ENCODE measurements at places on chromosomes 11 and 22.

GRCh38 chr11:90500922-90501568 is 278.2 kb upstream of the CHORDC1 start:
- DNase-seq = no peak

DNA sequence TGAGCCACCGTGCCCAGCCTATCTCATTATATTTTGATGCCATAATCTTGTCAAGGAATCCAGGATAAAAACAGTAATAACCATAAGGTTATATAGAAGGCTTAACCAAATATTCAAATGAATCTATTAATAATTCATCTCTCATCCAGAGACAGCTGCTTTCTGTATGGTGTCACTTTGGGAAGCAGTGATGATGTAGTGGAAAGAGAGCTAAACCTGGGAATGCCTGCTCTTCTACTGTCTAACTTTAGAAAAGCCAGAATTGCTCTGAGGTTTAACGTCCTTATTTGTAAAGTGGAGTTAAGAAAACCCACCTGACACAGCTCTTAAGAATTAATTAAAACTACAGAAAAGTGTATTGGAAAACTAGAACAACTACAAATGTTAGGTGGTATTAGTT is 29.3 kb upstream of the OR10D3 start:
- DNase-seq = no peak

DNA sequence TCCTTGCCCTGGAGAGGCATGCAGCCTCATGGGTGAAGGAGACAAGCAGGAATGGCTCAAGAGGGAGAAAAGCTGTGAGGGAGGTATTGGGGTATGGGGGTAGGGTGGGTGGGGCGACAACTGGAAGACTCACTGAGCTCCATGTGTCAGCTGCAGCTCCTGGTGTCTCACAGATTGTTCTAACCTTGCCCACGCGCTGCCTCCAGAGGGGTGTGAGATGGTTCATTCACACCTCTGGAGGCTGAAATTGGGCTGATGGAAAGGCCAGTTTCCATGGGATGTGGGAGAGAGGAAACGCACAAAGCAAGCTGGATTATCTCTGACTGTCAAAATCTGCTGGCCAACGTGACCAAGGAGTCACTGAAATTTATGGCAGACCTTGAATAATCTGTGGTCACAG is 400.4 kb upstream of the NARS2 start:
- DNase-seq = no peak

DNA sequence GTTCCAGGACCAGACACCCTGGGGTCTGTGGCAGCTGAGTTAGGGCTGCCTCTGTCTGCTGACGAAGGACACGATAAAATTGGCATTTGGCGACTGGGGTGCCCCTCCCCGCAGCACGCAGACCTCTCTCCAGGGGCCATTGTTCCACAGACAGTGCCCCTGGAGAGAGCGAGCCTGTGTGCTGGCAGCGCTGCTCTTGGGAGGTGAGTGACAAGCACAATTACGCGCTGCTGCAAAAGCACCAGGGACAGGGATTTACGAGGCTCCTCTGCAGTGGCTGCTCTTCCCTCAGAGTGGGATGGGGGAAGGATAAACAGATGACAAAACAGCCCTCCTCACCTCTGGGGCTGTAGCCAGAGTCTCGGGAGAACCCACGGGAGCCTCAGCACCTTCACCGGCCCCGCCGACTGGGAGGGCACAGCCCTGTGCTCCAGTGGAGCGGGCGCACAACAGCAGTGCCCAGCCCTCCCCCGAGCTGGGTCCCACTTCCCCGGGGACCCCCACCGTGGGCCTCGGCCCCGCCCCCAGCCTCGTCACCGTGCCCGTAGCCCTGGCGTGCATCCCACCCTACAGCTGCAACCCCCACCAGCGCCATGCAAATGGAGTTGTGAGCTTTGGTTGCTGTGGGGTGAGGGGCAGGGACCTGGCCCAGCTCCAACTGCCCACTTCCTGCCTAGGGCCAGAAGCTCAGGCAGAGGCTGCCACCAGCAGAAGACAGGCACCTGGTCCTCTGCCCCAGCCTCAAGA is 19.6 kb downstream of the CHID1 start:
- no peak for DNase-seq

All from endodermal cell (in vitro differentiated cells).